Stimulated activated CD8-positive, alpha-beta memory T cell treated with anti-CD3 and anti-CD28 coated beads, Interleukin-15, amount 100 ng/mL, for 4 hours (primary cell): ENCODE measurements at places on chromosomes 1 and 21.

GRCh38 chr1:77348549-77348948 lies 66.7 kb downstream of the AK5 start:
- DNase-seq, result no peak

DNA sequence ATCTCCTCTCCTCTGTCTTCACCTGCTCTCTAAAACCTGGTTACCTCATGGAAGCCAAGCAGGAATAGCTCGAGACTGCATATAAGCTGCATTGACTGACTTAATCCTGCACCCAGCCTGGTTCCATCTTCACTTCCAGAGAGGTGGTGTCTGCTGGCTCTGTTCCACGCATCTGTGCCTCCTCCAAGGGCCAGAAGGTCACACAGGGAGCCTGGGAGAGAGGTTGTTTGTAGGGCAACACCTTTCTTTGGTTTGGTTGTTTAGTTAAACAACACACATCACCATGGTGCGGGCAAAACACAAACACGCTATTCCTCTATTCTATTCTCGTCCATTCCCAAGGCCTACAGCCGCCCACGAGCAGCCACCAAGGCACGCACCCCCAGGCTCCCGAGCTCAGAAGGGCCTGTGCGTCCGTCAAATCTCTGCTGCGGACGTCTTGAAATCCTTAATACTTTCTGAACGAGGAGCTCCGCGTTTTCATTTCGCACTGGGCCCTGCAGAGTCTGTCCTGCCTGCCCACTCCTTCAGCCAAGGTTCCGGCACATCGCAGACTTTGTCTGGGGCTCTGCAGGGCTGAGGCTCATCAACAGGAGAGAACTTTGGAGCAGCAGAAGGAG lies 116.2 kb downstream of the RIPK4 start:
- no peak for DNase-seq

- no peak for DNase-seq
Observed at GRCh38 chr1:19347533-19348172, 35.5 kb downstream of the SLC66A1 start.

DNA sequence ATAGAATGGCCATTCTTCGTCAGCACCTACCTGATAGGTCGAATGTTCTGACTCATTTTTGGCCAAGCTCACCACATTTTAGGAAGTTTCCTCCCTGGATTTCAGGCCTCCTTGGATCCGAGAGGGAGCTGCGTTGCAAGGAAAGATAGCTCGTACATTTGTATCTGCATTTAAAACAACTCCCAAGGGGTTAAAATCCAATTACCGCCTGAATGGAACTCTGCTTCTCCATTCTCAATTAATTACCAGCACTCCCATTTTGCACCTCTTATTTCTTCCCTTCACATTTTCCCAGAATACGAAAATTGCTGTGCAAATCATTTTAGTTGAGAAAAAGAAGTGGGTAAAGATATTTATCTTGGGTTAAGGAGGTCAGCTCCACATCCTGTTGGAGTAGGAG lies 610.7 kb downstream of the NPHP4 start:
- no peak for DNase-seq

DNA sequence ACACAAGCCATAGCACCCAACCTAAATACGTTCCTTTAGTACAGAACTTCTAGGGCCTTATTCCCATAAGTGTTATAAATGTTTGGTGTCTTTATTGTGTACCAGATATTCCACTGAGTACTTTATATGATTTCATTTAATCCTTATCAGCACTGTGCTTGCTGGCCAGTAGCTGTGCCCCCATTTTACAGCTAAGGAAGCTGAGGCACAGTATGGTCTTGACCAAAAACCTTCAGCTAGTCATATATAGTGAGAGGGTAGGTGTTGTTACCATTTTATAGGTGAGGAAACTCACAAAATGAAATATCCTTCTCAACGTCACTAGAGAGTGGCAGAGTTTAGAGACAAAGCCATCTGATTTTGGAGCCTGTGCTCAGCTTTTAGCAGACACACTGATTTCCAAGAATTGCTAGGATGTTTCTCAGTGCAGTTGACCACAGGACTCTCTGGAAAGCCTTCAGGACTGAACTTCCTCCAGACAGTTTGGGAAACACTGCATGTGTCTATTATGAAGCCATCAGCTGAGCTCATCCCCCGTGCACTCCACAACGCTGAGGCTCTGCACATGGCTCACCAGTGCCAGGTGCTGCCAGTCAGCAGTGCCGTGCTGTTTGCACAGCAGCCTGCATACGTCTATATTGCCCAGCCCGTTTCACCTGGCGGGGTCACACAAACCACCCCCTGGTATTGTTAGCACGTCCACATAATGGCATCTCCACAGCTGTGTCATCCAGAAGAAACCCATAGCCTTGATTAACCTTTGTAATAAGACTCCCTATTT lies 15.4 kb downstream of the NPPA start:
- no peak for DNase-seq

GRCh38 chr1:8871539-8871935 lies 6.9 kb downstream of the ENO1 start:
- DNase-seq, result no peak

GRCh38 chr21:30044447-30045064 lies 104.8 kb upstream of the GRIK1 start:
- no peak for DNase-seq
